ENCODE measurements at places on chromosomes 12 and 14.
A peak's percentile ranks its signal among the peaks of the same experiment; 100 is the strongest.

DNA sequence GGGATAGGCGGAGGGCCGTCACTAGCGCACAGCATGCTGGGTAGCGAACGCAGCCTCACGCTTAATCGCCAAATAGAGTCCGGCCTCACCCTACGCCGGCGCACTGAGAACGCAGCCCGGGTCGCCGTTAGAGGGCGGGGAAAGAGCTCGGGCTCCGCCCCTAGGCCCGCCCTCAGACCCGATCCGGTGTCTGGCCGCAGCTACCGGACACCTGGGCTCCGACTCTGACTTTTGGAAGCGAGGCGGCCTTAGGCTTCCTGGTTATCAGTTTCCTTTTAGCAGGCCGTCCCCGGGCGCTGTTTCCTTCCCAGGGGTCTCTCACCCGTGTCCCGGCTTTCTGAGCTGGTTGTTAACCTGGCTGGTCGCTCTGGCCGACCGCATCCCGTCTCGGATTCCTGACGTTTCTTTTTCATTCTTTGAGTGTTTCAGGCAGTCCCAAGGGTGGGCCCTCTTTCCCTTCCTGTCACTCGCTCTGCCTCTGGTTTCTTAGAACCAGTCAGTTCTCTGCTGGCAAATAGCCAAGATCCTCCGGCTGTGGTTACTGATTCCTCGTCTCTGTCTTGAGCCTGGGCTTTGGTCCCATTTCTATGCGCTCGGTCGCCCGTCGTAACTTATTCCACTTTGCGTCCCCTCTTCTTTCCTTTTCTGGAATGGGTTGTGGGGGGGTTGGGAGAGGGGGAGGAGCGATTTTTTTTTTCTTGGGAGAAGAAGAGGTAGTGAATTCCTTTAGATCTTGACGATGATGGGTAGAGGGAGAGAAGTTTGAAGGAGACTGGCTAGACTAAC is 464 bp upstream of the STRN3 start:
- DNase-seq, result peak; percentile 98

DNA sequence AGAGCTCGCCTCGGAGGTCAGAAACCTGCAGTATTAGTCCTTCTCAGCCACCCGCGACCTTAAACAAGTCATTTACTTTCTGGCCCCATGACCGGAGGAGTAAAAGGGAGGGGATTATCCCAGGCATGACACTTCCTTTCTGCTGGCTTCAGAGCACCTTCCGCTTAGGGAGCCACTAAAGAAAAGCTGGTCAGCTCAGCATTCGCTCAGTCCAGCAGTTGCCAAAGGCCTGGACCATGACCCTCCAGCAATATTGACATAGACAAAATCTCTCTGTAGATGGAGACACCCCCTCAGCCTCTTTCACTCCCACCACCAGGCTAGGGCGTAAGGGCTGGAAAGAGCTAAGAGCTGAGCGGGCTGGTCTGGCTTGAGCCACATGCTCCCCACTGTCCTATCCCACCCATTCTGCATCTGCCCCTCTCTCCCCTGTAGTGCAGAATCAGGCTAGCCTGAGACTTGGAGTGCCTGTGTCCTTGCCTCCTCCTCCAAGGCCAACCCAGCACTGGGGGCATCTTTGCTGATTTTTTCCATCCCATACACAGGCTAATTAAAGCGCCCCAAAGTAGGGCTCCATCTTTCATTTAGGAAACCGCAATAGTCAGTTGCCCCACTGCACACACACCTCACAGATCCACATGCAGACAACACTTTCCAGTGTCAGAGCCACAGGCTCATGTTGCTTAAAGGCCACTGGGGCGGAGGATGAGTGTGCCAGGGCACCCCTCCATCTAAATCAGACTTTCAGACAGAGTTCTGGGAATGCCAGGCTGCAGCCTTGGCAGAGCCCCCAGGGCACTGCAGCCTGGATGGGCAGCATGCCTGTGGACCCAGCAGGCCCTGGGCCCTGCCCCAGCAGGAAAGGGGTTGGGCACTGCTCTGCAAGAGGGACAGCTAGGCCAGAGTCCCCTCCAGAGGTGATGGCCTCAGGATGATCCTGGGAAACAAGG is 4.0 kb upstream of the CPNE6 start:
- DNase-seq, result no peak

GRCh38 chr12:3227076-3227975 is 150.1 kb downstream of the TSPAN9 start:
- DNase-seq, result no peak

DNA sequence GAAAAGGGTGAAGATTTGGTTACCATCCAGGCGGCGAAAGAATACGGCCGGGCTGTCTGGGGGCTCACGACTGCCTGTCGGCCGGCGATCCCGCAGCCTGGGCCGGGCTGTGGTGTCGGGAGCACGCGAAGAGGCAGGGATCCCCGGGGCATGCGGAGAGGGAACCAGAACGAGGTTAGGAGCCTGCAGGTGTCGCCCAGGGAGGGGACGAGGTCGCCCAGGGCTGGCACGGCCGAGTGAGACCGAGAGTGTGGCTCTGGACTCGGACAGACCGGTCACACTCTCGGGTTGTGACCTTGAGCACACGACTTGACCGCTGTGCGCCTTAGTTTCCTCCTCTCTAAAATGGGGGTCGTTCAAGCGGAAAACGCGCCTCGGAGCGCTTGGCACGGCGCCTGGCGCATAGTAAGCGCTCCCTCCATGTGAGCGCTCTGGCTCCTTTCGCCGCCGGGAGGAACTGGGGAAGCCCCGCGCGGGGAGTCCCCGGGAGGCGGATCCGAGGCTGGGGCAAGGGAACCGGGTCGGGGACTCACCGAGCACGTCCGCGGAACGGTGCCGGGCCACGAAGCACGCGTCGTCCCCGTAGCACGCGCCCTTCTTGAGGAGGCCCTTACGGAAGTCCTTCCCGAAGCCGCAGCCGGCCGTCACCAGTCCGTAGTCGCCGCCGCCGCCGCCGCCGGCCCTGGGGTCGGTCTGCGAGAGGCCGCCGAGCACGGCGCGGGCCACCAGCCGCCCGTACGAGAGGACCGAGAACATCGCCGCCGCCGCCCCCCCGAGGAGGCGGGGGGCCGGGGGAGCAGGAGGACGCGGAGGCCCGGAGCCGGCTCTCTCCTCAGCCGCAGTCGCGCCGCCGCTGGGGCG is 612 bp downstream of the PPTC7 start:
- DNase-seq, result peak; percentile 45

DNA sequence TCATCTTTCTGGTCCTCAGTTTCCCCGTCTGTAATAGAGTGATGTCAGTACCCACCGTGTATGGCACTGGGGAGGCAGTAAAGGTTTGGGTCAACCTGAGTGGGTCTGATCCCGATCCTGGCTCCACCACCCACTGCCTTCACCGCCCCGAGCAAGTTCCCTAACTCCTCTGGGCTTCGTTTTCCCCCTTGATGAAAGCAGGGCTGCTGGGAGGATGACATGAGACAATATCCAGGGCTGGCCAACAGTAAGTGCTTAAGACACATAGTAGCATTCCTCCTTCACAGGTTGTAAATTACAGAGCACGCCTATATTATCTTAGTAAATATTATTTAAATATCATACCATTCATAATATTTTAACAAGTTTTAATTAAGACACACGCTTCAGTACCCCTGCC is 595 bp downstream of the PLEK2 start:
- DNase-seq, result no peak

DNA sequence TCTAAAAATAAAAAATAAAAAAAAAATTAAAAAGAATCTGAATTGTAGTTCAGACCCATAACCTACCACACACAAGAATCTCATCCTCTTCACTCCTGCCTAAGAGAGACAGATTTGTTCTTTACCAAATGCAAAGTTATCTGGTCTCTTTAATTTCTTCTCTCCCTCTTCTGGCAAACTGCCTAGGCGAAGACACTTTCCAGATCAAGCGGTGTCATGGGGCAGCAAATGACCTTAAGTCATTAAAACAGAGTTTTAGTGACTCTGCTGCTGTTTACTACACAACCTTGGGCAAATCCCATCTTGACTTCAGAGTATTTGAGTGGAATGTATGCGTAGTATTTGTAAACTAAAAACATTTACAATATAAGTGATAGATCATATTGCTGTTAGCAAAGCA is 60.9 kb upstream of the NID2 start:
- no peak for DNase-seq

- no peak for DNase-seq
Measured at GRCh38 chr12:51676875-51677274, 85.8 kb downstream of the SCN8A start.

DNA sequence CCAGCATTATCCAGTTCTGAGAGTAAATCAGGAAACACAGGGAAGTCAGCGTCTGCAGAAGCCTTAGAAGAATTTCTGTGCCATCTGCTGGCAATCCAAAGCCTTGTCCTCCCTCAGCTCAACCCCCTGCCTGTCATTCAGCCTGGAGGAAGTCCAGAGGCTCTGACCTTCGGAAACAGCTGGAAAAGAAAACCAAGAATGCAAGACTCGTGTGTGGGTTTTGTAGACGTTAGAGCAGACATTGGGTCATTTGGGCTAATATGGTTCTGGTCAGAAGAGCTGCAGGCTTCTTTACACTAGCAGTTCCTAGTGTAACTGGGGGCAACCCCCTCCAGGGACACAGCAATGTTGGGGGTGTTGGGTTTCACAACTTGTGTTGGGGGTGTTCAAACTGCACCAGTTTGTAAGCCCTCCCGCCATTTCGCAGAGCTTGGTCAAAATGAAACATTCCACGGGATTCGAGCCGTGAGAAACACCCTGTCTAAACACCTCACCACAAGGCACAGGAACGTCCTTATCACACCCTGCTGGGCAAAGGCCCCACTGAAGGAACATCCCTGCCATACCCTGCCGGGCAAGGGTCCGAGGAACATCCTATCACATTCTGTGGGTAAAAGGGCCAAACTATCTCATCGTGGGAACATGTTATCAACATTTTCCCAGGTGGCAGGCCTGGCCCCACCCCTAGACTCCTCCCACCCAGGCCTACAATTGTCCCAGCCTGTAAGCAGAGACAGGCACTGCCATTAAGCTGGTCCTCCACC is 21.0 kb upstream of the SERPINA4 start:
- DNase-seq, result no peak

Measured in fibroblast of skin of right biceps (primary cell).